CD4-positive, alpha-beta memory T cell (primary cell): ENCODE measurements at places on chromosomes 3 and 15. TPM values are rescaled to one million over a fixed set of nuclear protein-coding genes. Genes with fewer than 3 reads are reported as not detected.

The GOLGA8Q gene
- total RNA-seq: 2.1 TPM

The TMEM87A gene
- 49.9 TPM for total RNA-seq

The ACKR4 gene
- total RNA-seq: 0.17 TPM

The SCAMP5 gene
- total RNA-seq: 0.26 TPM

The CHAC1 gene
- total RNA-seq: 1.2 TPM

The KCNAB1 gene
- total RNA-seq: not detected

The LTF gene
- total RNA-seq: not detected

The MITF gene
- total RNA-seq: 1.5 TPM

The PRR23B gene
- total RNA-seq: not detected

The PML gene
- total RNA-seq: 66.6 TPM

The TMEM212 gene
- total RNA-seq: not detected

The AHSG gene
- not detected for total RNA-seq

The CCDC50 gene
- 6.3 TPM for total RNA-seq

The VGLL3 gene
- not detected for total RNA-seq

The ARGFX gene
- not detected for total RNA-seq

The MESP1 gene
- 0.53 TPM for total RNA-seq

The BNIP2 gene
- total RNA-seq: 87.9 TPM

The HESX1 gene
- total RNA-seq: not detected

The TARS3 gene
- 35.8 TPM for total RNA-seq
